Activated T-cell treated with anti-CD3 and anti-CD28 coated beads, Interleukin-2, amount 50 U/mL, for 24 hours (primary cell): ENCODE measurements at places on chromosomes 16 and 17.

DNA sequence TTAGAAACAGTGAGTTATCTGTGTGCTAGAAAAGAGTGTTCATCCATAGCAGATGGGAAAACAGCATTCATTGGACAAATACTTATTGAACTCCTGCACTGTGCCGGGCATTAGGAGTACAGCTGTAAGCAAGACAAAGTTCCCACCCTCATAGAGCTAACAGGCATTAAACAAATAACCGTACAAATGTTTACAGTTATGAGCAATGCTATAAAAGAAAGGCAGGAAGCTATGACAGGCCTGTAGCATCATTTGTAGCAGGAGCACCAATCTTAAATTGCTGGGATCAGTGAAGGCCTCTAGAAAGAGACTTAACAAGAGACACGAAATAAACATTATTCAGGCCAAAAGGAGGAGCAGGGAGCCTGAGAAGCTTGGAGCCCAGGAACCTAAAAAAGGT is 15.6 kb downstream of the SDR42E1 start:
- no peak for DNase-seq

DNA sequence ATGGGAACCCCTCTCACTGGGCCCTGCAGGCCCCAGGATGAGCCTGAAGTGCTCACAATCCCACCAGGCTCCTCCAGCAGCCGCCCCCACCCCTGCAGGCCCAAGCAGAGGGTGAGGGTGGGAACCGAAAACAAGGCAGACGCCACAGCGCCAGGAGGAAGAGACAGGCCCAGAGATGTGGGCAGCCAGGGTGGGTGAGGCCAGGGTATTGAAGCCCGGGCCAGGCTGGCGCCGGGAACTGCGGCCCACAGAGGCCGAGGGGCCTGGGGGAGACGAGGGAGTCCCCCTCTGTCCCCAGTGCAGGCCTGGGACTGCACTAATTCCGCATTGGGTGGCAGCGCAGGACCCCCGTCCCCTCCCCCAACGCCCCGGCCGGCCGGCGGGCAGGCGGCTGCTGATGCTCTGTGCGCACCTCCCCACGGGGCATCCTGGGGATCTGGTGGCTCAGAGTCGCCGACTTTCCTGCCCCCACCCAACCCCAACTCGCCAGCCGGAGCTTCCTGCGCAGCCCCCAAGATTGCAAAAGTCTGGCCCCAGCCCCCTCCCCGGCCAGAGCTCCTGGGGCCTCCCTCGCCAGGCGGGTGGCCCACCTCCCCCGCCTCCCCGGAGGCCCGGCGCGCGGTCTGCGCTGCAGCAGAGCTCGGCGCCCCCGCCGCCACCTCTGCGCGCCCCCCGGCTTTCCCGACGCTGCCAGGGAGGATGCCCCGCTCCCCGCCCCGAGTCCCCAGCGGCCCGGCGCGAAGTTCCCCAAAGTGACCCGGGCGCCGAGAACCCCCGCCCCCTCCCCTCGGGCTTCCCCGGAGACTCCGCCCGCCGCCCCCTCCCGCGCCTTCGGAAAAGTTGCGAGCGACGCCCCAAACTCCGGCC is 107.8 kb downstream of the ENGASE start:
- no peak for DNase-seq

DNA sequence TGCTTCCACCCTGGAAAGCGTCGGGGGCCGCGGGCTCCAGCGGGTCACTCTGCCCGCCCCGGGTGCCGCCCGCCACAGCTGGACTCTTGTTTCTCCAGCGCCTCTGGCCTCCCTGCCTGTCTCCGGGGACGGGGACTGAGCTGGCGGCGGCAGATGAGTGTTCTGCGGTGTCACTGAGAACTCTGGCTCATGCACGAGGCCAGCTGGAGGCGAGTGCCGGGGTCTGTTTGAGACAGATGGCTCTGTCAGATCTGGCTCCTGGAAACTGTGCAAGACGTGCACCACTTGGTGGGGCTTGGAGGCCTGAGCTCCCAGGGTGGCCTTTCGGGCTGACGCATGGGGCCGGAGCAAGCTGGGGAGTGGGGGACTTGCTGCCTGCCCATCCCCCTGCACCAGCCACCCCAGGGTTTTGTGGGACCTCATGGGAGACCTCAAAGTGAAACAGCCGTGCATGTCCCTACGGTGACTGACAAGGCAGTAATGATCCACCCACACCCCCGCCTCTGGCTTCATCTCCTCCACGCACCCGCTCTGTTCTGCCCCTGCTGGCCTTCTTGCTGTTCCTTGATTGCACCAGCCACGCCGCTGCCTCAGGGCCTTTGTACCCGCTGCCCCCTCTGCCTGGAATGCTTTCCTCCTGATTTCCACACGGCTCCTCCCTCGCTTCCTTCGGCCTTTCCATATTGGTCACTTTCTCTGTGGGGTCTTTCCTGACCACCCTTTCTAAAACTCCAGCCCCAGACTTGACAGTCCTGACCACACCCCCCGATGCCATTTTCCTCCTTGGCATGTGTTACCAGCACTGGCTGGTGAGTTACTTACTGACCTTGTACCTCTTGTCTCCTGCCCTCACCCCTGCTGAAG is 174.9 kb upstream of the CIBAR2 start:
- DNase-seq = no peak

- DNase-seq = no peak
Measured at GRCh38 chr16:11624636-11625607, 38.2 kb upstream of the LITAF start.

GRCh38 chr17:68910789-68911431 is 44.3 kb downstream of the ABCA8 start:
- DNase-seq = no peak

DNA sequence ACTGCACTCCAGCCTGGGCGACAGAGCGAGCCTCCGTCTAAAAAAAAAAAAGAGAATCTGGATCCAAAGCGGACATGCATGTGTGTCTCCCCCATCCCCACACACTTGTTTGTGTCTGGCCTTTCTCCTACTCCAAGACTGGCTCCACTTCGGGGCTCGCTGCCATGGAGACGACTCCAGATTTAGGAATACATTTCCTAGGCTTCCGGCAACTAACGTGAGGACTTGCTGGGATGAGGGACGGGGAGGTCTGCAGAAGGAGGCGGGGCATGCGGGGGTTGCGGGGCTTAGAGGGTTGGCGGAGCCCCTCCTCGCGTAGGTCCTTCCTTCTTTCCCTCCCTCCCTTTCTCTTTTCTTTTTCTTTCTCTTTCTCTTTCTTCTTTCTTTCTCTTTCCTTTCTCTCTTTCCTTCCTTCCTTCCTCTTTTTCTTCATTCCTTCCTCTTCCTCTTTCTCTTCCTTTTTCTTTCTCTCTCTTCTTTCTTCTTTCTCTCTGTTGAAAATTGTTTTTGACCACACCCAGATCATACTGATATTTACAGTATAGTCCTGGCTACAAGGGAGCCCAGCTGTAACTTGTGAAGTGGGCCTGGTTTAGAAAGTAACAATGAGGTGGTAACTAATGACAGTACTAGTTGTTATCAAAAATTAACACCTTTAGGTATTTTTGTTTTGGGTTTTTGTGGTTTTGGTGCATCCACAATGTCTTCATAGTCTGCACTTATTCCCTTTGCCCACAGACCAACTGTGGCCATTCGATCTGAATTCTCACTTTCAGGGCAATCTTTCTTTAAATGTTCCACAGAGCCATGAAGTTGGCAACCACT is 25.2 kb downstream of the MIS12 start:
- no peak for DNase-seq

DNA sequence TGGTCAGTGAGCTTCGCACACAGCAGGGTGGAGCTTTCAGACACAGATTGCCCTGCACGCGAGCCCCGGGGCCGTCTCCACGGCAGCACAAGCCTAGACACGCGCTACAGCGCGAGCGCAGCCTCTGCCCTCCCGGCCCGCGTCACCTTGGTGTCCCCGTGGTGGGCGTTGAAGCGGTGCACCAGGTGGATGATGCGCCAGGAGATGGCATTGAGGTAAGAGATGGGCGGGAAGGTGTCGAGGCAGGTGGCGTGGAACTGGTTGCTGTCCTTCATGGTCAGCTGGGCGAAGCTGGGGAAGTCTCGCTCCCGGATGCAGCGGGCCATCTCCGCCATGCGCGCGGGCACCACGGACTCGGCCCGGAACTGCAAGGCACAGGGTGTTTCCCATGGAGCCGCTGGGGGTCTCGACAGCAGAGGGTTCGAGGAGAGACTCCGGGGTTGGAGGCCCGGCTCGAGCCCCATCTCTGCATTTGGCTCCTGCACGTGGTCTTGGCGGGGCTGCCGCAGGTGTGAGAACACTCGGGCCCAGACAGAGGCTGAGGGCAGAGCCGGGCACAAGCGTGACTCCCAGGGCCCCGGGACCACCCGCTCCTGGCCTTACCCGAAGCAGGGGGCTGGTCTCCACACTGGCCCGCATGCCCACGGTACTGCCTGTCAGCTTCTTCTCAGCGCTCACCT is 4.3 kb upstream of the CYBA start:
- DNase-seq = no peak

- no peak for DNase-seq
Measured at GRCh38 chr16:1715220-1715619, 9.2 kb downstream of the MAPK8IP3 start.

DNA sequence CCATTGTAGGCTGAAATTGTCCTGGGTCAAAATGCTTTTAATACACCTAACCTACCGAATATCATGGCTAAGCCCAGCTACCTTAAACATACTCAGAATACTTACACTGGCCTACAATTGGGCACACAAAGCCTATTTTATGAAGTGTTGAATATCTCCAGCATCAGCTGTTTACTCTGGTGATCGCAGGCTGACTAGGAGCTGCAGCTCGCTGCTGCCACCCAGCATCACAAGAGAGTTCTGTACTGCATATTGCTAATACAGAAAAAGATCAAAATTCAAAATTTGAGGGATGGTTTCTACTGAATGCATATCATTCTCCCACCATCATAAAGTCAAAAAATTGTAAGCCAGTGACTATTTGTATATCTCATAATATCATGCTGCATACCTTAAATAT is 55.3 kb downstream of the ULK2 start:
- no peak for DNase-seq

DNA sequence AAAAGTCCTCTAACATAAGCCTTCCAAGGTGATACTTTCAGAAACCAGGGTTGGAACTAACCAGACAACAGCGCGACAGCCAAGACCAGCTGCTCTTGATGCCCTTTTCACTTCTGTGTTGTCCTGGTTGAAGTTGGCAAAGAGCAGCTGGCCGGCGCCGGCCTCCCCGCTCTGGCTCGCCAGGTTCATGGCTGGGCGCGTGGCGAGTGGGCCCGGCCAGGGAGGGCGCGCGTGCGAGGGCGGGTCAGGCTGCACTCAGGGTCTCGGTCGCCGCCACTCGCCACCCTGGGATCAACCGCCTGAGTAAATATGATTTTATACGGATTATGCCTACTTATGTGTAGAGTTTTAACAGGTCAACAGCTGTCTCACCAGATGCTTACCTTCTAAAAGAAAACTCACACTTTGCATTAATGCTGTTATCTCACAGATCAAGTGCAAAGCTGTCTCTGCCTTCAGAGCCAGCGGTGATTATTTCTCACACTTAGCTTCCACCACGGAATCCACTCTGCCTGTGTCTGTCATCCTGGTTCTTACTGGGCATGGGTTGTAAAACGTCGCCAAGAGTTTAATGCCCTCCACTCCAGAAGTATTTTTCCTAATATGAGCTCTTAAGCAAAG is 13.5 kb downstream of the KCTD2 start:
- no peak for DNase-seq

- DNase-seq = no peak
Measured at GRCh38 chr17:42077755-42078154, 20.5 kb downstream of the ZNF385C start.

DNA sequence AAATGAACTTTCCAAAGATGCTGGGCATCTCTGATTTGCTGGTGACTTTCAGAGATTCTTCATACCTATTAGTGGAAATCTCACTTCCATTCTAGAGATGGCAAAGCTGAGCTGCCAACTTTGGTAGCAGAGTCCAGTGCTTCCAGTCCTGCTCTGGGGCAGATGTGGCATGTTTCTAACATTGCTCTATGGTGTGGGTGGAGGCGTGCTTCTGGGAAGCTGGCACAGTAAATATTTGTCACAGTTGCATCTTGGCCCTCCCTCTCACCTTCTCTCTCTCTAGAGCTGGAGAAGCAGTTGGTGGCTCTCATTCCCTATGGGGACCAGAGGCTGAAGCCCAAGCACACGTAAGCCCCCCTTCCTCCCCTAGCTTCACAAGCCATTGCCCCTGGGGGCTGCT is 1.9 kb downstream of the TMEM106A start:
- no peak for DNase-seq

DNA sequence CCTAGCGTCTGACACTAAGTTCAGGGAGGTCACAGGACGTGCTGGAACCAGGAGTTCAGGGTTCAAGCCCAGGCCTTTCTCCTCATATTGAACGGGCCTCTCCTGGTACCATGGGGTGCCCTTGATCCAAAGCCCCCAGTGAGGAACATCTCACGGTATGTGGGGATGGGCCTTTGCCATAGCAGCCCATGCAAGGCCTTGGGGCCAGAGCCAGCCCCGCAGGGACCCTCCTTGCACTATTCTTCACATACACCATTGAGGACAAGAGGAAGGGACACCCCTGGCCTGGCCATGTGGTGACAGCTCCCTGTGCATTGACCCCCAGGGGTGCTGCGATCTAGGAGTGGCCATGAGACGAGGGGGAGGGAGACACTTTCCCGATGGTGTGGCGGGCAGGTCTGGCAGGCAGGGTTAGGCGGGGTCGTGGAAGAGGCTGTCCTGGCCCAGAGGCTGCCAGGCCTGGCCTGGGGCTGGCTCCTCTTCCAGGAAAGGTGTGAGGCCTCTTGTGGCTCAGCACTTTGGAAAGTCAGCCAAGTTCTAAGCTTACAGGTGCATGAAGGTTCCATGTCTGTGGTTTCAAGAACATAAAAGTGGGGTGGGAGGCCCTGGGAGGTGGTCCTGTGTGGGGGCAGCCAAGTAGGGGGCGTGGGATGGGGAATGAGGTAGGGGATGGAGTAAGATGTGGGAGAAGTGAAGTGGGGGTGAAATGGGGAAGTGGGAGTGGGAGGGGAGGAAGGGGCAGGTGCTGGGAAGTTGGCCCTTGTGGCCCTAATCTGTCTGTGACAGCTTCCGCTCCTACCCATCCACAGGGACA is 88.7 kb upstream of the CBX4 start:
- DNase-seq = no peak

DNA sequence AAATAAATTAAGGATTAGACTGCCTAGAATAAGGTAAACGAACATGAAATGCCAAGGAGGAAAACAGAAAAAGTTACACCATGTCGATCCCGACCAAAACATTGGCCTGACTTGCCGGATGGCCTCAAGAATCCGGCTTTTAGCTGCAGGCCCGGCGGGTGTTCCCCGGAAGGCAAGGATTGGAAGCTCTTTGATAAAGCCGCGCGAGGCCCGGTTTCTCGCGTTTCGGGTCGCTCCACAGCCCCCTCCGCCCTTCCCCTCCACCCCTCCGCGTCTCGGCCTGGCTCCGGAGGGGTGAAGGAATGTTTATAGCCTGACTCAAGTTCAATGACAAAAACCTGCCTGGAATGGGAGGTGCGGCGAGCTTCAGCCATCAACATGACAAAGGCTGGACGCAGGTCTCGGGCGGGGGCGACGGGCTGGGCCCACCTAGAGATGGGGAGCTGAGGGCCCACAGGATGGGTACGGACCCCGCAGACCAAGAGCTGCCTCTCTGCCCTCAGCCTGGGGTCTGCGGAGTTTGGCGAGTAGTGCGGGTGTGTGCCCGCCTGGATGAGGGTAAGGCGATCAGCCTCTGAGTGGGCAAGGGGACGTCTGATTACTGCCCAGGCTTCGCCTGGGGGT is 2.6 kb downstream of the PRAC1 start:
- DNase-seq = peak; percentile 37
